Stimulated activated memory B cell treated with anti-CD40 and anti-IgM and Interleukin-4, amounts not matched to agents 10 μg/mL and 1 μg/mL and 100 μg/mL, for 72 hours (primary cell): ENCODE measurements at places on chromosomes 4 and X.

- ATAC-seq, result no peak
Measured at GRCh38 chr4:108651014-108651791, 804 bp downstream of the OSTC start.

DNA sequence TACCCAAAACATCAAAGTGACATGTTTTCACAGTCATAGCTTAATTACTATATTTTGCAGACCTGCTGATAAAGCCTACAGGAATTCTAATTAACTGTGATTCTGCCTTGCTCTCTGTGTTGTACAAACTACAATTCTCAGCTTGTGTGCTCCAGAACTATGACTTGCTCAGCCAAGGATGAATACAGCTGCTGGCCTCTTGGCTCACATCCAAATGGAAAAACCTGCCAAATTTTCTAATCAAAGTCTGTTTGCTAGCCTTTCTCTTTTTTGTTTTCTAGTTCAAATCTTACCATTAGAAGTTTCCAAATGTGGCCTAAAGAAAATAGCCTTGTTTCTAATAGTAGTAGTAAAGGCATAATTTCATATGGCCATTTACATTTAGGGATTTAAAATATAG, 1176.8 kb downstream of the FAM133A start:
- ATAC-seq, result no peak

- no peak for ATAC-seq
Measured at GRCh38 chr4:105135785-105136184, 10.9 kb upstream of the TET2 start.

- no peak for ATAC-seq
Measured at GRCh38 chrX:54509400-54509799, 13.4 kb upstream of the FGD1 start.

- no peak for ATAC-seq
Measured at GRCh38 chrX:17435476-17435875, 60.5 kb downstream of the NHS start.

DNA sequence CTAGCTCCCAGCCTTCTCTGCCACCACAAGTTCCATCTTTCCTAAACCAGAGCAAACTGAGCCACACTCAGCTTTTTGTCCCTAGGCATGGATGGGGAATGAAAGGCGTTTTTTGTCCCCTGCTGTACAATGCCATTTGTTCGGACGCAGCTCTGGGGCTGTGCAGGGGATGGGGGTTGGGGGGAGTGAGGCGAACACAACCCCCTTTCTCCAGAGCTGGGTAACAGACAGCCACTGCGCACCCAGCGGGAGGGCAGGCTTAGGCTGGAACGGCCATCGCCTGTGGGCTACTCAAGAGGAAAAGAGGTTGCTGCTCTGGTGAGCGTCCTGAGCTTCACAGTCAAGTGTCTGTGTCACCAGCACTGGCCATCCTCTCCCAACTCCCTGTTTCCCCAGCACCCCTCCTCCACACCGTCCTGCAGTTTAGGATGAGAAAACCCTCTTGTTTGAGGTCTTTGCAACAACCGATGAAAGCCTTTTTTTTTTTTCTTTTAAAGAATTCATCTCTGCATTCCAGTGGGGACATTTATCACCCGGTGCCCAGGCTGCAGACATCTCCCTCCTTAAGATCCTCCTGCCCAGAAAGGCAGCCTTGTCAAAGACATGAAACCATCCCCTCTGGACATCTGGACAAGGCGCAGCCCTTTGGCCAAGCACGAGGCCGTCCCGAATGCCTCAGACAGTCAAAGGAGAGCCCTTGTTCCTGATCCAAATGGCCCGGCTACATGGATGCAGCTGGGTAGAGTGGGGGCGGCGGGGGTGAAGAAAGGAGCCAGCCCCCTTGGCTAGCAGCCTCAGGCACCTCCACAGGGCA, 419.6 kb downstream of the BCOR start:
- no peak for ATAC-seq

- no peak for ATAC-seq
Measured at GRCh38 chr4:94214703-94215319, 7.1 kb downstream of the SMARCAD1 start.

GRCh38 chrX:137748827-137749226, 182.9 kb downstream of the ZIC3 start:
- ATAC-seq, result no peak

- ATAC-seq, result peak; percentile 89
Measured at GRCh38 chr4:127997534-127998388, 32.6 kb downstream of the ABHD18 start.

GRCh38 chr4:180456928-180457327, 1786.3 kb upstream of the TENM3 start:
- ATAC-seq, result no peak

- ATAC-seq, result no peak
Measured at GRCh38 chr4:151853034-151853433, 92.2 kb upstream of the GATB start.

DNA sequence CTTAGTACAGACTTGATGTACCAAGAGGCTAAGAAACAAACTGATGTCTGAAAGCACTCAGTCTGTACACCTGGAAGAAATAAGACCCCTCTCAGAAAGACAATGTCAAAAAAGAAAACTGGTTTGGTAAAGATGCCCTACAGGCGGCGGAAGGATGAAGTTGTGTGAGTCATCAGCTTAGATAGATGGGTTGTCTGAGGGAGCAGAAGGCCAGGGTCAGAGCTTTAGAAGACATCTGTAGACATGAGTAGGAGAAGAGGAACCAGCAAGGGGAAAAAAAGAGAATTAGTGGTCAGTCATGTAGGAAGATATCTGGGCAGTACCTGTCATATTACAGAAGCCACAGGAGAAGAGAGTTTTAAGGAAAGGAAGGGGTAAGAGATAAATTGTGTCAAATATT, 8.3 kb downstream of the SRPX2 start:
- ATAC-seq, result no peak

DNA sequence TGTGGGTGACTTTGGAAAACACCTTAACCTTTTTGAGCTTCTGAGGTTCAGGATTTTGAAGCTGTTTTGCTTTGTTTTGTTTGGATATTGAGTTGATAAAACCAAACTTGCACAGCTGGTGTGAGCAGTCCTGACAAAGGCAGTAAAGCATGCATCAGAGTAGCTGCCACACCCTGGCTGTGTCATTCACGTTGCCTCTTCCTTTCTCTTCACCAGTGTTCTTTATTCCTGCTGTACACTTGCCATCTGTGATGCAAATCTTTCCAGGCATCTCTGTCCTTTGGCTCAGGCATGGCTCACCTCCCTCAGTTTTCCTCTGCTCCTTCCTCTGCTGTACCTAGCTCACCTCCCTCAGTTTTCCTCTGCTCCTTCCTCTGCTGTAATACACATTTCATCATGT, 1850.2 kb upstream of the AGA start:
- no peak for ATAC-seq

- no peak for ATAC-seq
Measured at GRCh38 chr4:146407257-146407656, 114.5 kb downstream of the SLC10A7 start.

DNA sequence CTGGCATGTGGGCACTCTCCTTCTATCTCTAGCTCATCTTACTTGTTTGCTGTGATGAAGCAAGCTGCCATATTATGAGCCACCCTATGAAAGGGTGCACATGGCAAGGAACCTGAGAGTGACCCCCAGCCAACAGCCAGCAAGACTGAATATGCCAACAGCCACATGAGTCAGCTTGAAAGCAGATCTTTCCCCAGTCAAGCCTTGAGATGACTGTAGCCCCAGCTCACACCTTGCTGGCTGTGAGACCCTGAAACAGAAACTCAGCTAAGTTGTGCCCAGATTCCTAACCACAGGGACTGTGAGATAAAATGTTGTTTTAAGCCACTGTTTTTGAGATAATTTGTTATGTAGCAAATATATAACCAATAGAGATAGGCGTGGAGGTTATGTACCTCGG, 36.2 kb downstream of the KDM5C start:
- ATAC-seq, result peak; percentile 61

GRCh38 chrX:124401696-124402095, 55.3 kb downstream of the SH2D1A start:
- ATAC-seq, result no peak

DNA sequence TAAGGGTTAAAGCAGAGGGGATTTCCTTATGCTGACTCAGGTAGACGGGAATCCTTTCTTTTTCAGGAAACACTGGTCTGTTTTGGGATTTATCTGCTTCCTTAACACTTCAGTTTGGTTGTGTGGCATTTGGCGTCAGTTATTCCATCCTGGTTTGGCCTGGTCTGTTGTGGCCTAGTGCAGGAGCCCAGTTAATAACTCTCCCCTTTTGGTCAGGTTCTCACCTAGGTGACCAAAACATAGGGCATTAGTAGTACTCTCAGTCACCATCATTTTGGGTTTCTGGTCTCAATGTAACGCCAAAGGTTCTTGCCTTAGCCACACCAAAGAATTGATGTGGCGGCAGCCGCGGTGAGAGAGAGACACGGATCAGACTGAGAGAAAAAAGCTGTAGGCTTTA, 39.7 kb upstream of the IL9R start:
- ATAC-seq, result no peak

DNA sequence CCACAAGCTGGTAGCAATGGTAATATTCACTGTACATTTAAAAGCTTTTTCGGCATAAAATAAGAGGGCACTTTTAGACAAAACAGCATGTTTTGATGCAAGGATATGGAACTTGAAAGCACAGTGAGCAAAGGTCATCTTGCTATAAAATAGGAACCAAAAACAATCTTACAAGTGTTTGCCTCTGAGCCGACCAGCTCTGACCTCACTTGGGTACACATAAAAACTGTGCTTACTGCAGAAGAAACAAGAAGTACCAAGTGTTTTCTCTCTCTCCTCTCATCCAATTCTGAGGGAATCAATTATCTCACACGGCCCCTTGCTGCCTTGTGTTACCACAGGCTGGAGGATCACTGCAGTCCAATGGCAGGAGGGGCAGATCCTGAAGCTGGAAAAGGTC, 4.8 kb upstream of the IQSEC2 start:
- ATAC-seq, result no peak

DNA sequence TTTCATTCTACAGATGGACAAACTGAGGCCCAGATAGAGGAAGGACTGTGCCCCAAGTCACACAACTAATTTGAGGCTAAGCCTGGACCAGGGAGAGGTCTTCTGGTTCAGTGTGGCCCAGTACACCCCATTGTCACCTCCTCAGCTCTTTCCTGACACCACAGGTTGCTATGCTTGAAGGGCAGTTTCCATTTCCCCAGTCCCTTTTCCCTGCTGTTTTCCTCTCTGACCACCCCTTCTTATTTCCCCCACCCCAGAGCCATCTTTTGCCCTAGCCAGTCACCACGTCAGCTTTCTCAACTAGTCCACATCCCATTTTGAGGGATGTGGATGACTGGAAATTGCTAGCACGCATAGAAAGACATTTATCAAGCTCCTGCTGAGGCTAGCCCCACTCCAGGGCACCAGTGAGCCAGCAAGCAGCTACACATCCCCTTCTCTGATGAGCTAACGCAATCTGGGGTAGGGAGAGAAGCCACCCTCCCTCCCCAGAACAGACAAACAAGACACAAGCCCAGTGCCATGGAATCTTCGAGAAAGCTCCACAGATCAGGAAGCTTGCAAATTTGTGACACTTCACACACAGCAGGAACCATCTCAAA, 1.3 kb downstream of the GABRE start:
- no peak for ATAC-seq

GRCh38 chr4:113060853-113061252, 11.4 kb downstream of the ANK2 start:
- no peak for ATAC-seq

GRCh38 chr4:185515248-185515647, 20.1 kb downstream of the PDLIM3 start:
- no peak for ATAC-seq

DNA sequence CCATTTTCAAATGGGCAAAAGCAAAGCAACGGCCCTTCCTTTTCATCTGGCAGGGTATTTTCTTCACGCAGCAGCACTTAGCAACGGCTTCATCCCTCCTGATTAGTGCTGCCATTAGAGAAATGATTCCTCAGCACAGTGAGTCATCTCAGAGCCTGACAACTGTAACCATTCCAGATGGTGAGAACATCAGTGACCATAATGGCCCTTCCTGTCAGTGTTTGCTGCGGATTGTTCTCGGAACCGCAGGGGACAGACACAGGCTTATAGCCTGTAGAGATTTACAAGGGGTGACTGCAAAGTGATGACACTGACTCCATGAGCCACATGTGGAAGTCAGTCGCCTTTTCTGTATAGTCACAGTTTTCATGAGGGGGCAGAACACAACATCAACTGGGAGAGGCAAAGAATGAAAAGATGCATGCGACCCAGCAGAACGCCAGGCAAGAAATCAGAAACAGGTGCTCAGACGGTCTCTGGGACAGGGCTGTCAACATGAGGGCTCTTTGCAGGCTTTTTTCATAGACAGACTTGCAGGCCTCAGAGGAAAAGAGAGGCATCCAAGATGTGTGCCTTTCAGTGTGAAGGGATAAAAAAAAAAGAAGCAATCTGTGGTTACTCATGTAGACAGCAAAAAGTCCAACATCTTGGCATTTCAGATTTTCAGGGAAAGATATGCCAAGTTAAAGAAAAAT, 69.9 kb upstream of the FBXW7 start:
- ATAC-seq, result no peak

DNA sequence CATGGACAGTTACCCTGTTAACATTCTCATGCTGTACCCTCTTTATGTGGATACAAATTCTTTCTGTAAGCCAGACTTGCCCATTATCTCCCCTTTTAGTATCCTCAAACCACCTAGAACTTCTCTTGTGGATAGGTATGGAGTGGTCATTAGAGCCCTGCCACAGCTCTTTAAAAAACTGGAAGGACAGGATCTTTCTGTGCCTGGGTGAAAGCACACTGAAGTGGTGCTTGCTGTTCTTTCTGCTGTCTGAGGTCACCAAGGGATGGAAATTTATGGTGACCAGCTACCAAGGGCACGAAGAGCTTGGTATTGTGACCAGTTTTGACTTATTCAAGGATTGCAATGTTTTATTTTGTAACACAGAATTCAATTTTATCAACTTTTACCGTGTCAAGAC, 344.2 kb downstream of the CBLL2 start:
- ATAC-seq, result no peak

- no peak for ATAC-seq
Measured at GRCh38 chrX:85109235-85109634, 105.6 kb downstream of the APOOL start.

- ATAC-seq, result no peak
Measured at GRCh38 chr4:2592572-2592971, 56.1 kb downstream of the FAM193A start.
